NCI-H1436 (cell line): ENCODE measurements at places on chromosomes 1 and 21.

DNA sequence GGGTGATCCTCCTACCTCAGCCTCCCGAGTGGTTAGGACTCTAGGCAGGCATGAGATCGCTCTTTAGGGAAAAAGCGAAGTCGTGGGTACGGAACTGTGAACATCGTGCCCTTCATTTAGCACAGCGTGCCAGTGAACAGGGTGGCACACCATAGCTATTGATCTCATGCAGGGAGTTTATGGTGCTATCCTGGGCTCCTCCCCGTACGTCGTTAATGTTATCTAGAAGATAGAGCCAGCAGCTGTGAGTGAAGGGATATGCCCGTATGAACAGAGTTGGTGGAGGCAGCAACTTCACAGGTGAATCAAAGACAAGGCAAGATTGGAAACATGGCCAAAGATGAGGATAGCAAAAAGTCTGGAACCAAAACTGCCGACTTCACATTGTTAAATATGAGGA lies 11.2 kb downstream of the CLCN6 start:
- no peak for DNase-seq

DNA sequence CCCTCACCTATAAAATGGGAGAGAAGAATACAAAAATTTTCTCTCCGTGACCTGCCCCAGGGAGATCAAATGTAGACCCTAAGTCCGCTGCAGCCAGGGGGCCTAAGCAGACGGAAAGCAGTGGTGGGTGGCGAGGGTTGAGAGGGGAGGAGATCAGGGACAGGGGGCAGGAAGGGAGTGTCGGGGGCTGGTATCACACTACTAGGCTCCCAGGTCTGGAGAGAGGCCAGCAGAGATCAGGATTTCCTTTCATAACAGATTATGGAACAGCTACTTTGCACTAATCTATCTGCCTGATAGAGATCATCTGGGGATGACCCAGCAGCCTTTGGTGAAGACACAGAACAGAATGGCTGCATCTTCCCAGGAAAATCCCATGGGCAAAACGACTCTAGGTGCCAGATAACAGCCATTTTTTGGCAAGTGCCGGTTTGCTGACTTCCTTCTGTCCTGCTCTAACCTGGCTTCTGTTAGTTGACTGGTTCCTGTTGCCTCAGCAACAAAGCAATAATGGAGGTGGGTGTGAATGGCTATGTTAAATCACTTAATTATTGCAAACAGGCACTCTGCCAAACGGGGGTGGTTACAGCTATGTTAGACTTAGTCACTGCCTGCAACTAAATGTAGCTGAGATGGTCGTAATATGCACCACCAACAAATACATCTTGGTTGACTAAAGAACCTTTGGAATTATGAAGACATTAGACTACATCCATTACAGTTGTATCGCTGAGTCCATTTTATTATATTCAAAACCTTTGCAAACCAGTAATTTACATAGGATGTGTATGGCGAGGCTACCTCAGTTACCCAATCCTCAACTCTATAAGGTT lies 30.0 kb upstream of the EPS8L3 start:
- DNase-seq, result peak; percentile 95

DNA sequence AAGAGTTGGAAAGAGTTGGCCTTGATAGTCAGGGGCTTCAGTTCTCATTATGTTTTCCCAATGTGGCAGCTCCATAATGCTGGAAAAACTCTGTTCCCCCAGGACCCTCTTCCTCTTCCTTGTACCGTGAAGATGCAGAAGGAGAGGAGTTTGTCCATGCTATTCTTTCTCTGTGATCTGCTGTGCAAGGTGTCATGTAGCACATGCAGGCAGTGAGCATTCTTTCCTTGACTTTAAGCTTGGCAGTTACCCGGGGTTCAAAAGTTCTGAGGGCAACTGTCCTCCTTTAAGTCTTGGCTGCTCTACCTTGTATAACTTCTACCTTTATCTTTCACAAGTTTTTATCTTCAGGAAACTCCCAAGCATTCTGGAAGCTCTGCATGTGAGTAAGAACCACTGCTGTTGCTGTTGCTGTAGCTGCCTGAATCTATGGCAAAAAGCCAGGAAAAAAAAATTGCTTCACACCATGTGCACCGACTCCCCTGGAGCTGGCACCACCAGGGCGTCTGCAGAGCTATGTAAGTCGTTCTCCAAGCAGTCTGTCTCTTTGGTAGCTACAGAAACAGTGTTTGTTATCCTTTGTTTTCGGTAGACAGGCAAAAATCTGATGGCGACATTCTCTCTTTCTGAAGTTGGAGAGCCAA lies 42.7 kb upstream of the SLC16A1 start:
- DNase-seq, result no peak

DNA sequence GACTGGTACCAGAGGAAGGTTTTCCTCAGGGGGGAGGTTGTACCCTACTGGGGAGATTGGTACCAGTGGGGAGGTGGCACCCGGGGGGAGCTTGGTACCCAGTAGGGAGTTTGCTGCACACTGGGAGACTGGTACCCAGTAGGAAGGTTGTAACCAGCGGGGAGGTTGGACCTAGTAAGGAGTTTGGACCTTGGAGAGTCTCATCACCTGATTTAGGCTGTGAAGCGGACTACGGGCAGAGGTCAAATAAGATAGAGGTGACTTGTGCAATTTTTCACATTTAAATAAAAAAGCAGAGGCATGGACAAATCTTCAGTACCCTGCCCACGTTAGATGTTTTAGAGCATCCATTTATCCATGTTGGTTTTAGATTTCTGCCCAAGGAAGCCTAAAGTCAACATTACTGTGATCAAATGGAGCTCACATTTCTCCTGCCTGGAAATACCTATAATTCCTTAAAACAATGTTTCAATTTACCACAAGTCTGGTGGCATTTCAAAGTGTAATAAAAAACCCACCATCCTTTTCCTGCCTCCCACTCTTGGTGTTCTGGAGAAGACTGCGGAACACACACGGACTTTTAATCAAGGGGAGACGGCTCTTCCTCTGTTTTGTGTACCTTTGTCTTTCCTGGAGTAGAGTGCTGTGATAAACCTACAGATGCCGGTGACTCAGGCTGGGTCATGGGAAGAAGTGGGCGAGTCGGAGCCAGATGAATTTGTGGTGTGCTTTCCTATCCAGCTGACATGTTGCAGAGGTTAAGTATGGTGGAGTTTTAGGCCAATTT lies 36.2 kb upstream of the MRPS6 start:
- no peak for DNase-seq

DNA sequence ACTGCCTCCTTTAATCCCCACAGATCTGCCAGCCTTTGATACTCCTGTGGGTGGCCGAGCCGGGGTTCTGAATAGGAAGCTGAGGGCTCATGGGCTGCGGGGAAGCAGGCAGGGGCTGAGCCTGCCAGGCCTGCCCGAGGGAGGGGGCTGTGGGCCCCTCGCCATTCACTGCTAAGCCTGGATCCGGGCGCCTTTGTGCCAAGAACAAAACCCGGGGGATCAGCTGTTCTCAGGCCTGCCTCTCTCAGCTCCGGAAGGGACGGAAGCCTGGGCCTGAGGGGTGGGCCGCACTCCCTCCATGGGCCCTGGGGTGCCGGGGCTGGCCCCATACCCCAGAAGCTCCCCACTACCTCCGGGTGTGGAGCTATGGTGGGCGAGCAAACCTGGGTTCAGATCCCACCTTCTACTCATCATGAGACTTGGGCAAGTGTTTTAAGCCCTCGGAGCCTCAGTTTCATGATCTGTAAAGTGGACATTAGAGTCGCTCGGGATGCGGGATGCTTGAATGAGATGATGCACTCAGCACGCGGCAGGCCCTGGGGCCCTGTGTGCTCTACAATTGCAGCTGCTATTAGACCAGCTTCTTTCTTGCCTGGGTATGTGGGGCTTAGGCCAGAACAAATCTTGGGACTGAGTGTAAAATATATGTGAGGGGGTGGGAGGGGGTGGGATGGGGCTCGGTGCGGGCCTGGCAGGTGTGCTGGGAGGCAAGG lies 19.2 kb upstream of the EPHA2 start:
- DNase-seq, result no peak

DNA sequence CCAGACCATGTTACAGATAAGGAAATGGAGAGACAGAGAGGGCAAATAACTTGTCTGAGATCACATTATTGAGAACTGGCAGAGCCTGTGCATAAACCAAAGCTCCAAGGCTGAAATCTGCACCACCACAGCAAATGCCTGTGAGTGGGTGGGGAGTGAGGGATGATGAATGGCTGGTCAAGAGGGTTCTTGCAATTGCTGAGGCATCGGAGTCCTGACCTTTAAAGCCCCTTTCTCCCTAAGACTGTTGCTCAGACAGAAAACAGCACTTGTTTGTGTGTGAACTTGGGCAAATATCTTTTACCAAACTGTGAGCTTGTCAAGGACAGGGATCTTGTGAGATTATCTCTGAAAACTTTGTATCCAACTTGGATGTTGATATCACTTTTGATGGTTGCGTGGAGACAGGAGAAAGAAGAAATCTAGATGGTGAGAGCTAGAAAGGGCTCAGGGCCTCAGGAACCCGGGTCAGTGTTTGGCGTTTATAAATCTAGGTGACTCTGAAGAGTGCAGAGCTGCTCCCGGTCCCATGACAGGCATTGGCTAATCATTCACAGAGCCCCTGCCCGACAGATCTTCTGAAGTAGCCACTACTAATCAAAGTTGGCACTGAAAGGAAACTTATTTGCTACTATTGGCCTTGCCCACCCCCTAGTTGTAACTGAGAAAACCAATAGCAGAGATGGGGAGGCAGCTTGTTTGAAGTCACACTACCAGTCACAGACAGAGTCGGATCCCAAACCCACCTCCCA lies 122.3 kb downstream of the FOXD2 start:
- no peak for DNase-seq

DNA sequence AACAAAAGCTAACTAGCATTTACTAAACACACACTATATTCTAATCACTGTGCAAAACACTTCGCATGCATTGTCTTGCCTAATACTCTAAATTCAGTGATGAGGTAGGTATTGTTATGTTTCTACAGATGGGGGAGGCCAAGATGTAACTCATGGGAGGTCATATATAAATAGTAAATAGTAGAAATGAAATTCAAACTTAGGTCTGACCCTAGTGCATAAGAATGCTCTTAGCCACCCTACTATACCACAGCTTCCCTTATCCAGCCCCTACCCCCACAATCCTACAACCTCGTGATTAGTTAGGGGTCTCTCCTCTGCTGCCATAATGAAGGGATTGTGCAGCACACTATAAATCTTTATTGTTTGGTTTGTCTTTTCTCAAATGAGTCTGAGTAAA lies 3.3 kb downstream of the PFDN2 start:
- no peak for DNase-seq

GRCh38 chr1:10741696-10742095 lies 54.8 kb downstream of the CASZ1 start:
- no peak for DNase-seq

GRCh38 chr1:39361446-39361845 lies 130.0 kb upstream of the BMP8A start:
- DNase-seq, result no peak

DNA sequence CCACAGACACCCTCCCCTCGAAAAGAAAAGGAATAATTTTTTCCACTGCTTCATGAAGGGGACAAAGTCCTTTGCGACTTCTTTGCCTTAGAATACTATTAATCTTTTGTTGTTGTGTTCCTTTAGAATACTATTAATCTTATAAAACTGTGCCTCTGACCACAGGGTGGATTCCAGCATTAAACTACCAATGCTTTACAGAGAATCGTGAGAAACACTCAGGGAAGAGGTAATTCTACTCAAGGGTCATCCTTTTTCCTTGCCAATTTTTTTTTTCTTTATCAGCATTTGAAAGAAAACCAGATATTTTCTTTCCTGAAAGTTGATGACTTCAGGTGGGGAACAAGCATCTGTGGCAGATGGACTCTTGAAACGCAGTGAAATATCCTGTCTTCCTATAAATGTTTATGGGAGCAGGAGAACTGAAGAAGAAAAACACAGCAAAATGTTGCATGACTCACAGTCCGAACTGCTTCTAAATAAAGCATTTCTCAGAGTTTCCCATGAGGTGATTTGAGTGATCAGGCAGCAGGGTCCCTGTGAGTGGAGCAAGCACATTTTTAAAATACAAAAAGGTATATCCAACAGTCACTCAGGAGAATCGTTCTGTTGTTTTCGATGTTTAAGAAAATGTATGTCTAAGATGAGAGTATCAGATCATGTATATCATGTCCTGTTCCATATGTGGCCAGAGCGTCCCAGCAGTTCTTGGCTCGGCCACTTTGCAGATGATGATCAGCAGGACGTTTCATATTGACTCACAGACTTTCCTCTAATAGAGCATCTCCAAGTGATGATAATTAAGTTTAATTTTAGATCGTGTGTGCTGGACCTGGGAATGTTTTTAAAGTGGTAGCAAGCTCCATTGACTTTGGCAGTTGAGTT lies 154.2 kb upstream of the RUNX1 start:
- no peak for DNase-seq

DNA sequence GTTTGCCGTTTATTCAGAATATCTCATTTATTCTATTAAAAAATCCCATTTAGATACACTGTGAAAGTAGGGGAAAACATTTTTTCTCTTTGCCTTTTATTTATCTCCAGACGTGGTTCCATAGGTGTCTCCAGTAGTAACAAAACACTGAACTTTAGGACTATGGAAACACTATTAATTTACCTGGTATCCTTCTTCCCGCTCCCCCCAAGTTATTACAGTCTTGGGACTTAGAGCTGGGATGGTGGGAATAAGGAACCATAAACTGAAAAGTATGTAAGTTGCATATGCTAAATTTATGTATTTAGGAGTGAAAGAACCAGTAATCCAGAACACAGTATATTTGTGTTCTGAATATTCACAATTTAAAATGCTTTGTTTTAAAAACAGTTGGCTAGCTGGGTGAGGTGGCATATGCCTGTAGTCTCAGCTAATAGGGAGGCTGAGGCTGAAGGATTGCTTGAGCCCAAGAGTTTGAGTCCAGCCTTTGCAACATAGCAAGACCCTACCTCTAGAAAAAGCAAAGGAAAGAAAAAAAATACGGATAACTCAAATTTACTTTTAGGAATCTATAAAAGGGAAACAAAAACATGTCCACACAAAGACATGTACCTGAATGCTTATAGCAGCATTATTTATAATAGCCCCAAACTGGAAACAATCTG lies 3.1 kb downstream of the DNAJB4 start:
- DNase-seq, result no peak
